ENCODE measurements at places on chromosomes 1 and 21.

DNA sequence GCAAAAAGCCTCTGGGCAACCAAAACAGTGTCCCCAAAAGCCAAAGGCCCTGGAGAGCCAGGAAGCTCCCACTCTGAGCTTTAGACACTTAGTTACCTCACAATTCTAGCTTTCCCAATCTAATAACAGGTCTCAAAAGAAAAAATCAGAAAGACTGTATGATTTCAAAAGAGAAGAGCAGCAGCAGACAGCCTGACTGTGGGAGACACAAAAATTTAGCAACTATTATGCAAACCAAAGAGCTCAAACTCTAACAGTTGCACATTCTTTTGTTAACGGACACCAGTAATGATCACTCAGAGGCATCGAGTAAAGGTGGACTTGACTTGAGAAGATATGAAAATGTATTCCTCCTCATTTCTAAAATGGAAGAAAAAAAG is 160.1 kb downstream of the SLC45A1 start:
- no peak for DNase-seq

GRCh38 chr1:181169281-181169865 is 80.9 kb downstream of the IER5 start:
- no peak for DNase-seq

DNA sequence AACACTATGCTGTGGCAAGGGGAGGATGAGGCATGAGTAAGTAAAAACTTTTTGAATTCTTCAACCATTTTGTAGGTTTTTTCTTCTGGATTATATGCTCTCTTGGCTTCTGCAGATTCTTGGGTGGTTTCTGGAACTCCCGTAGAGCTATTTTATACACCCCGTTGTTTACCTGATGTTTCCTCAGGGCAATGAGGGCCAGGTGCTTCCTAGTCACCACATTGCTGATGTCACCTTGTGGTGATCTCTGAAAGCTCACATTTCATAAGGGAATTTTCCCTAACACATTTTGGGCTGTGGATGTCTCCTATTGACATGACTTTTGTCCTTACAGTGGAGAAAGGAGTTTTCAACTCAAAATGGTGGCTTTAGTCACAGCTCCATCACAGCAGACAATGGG is 356.6 kb downstream of the PLA2G4A start:
- no peak for DNase-seq

DNA sequence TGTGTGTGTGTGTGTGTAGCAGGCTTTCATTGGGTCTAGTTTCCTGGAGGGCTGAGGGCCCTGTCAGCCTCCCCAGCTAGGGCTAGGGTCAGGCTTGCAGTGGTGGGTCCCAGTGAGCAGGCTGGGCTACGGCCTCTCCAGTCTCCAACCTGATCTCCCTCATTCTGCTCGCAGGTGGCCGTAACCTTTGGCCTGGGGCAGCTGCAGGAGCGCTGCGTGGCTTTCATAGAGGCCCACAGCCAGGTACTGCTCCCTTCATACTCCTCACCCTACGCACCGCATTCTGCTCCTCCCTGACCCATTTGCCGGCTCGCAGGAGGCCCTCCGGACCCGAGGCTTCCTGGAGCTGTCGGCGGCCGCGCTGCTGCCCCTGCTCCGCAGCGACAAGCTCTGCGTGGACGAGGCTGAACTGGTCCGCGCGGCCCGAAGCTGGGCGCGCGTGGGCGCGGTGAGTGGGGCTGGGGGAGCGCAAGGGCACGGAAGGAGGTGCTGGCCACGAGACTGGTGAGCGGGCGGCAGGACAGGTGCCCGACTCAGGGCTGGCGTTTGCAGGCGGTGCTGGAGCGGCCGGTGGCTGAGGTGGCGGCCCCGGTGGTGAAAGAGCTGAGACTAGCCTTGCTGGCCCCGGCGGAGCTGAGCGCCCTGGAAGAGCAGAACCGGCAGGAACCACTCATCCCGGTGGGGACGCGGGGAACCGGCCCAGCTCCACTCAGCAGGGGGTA is 4.7 kb downstream of the BTBD19 start:
- DNase-seq = no peak

DNA sequence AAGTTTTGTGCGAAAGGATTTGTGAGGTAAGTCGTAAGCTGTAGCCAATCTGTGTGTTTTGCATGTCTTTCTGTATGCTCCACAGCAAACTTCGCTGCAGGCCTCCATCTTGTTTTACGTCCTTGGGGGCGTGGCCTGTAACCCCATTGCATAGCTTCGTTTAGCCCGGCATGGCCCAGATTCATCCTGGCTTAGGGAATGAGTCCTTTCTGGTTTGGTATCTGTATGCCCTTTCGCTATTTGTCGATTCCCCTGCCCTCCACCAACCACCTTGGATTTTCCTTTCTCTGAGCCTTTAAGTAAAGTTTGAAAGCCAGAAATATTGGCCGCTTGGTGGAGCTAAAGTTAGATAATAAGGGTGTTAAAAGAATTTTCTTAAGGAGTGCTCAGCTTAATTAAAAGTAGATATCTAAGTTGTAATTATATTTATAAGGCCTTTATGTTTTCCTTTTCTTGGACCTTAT is 1.1 kb downstream of the THEM4 start:
- no peak for DNase-seq

- DNase-seq = no peak
Measured at GRCh38 chr1:205516362-205516761, 11.9 kb downstream of the CDK18 start.

DNA sequence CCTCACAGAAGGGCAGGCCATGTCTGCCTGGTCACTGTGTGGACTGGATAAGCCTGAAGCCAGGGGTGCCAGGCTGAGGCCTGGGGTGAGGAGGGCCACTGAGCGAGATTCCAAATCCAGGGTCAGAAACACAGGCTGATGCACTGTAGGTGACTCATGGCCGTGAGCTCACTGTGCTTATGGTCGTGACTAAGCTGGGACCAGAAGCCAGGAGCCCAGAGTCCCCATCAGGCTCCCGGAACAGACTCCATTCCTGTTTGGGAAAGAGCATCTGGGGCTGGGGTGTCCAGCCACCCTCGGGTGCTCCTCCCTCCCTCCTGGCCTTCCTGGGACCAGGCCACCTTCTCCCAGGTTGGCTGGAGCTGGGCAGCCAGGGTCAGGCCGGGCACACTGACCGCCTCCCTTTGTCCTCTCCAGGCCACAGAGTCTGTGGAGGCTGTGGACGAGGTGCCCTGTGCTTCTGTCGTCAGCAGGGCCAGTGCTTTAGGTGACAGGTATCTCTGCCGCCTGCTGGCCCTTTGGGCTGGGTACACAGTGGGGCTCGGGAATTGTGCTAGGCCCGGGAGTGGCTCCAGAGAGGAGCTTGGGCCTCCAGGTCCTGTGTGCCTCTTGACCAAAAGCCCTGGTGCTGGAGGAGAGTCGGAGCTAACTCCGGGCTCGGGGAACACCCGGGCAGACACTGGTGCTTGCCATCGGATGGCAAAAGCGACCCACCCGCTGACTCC is 36.7 kb downstream of the AJAP1 start:
- DNase-seq = no peak

GRCh38 chr21:46608672-46609111 is 3.8 kb upstream of the S100B start:
- no peak for DNase-seq

GRCh38 chr1:37556712-37557196 is at the start of gene DNALI1:
Gene DNALI1 (plus strand): TSS chr1:37556940. CDS start chr1:37556995, 55 bp downstream.
- DNase-seq = peak; percentile 76

DNA sequence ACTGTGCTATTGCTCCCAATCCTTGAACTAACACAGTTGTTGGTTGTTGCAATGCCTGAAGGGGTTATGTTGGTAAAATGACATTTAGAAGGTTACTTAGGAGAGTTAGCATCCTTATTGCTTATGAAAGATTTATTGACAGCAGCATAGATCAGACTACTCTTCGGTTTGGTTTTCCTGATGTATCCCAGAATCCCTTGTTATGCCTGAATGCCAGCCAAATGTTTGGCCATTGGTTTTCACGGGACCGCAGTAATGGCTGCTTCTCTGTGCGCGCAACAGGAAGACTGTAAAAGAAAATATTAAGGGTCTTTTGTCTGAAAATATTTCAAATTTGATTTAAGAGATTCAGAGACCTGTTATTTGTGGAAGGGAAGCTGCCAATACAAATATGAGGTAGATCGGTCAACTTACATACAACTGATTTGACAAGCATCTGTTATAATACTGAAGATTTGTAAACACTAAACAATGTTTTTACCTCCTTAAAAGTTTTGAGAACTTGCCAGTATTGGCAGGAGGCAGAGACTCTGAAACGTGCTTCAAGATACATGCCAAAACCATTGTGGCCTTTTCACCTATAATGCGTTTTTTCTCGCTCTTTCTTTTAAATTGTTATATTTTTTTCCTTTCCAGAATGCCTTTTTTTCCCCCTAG is 8.3 kb downstream of the NFIA start:
- no peak for DNase-seq

DNA sequence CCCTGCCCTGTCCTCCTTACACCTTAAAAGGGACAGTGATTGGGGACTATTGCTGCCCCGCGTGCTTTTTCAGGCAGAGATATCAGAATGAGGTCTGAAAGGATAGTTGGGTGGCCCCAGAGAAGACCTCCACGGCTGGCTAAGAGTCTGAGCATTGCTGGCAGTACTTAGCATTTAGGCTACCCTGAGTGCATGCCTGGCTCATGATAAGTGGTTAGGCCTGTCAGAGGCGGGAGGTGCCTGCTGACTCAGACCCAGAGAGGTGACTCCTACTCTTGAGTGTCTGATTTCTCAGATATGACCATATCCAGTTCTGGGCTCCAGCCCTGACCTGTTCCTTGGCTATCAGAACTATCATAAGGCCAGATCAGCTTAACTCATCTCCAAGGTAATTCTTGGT is 213.7 kb downstream of the PBX1 start:
- peak; percentile 60 for DNase-seq

DNA sequence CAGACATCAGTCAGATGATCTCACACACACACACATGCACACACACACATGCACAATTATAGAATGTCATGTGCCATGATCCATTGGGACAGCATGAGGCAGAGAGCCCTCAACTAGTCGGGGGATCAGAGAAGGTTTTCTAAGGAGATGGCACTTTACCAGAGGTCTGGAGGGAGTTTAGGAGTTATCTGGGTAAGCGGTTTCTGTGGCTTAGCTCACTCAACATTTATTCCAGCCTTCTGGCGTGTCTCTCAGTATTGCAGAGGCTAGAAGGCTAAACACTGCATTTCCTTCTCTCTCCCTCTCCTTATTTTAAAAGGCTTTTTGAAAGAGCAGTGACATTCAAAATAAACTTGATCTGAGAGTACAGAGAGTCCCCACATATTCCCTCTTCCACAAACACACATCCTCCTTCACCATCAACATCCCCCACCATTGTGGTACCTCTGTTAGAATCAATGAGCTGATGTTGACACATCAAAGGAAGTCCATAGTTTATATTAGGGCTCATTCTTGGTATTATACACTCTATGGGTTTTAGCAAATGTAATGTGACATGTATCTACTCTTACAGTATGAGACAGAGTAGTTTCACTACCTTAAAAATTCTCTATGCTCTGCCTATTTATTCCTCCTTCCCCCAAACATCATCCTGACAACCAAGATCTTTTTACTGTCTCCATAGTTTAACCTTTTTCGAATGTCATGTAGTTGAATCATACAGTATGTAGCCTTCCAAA is 9.0 kb upstream of the PLA2G2A start:
- no peak for DNase-seq

DNA sequence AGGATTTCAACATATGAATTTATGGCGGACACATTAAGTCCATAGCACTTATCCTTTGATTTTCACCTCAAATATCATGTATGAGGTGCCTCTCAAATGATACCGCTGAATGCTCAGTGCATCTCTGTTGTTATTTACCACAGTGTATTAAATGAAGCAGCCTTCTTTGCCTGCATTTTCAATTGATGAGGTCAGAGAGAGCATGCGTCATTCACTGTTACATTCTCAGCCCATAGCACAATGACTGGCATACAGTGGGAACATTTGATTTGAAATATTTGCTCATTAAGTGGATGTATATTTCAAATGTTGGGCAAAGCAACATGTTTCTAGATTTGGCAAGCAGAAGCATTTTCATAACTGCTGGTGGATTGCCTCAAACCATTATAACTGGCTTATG is 45.7 kb downstream of the LRRC7 start:
- DNase-seq = no peak

GRCh38 chr1:204463125-204464060 is 31.2 kb downstream of the PIK3C2B start:
- no peak for DNase-seq

DNA sequence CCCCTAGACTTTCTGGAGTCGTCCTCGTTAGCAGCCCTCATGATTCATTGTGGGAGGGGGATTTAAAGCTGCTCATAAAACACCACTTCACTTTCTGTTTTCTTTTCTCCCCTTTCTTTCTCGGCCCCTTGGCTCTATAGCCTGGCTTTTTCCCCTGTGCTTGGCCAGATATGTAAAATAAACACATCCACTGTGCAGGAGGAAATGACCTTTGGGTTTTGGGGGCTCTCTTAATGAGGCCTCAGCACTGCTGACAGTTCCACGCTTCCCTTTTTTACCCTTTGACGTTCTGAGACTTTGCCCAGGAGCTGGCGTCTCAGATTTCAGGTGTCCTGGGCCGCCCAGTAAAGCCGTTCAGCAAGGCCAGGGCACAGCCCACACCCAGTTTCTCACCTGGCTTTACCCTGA is 65.7 kb downstream of the RUNX3 start:
- no peak for DNase-seq

DNA sequence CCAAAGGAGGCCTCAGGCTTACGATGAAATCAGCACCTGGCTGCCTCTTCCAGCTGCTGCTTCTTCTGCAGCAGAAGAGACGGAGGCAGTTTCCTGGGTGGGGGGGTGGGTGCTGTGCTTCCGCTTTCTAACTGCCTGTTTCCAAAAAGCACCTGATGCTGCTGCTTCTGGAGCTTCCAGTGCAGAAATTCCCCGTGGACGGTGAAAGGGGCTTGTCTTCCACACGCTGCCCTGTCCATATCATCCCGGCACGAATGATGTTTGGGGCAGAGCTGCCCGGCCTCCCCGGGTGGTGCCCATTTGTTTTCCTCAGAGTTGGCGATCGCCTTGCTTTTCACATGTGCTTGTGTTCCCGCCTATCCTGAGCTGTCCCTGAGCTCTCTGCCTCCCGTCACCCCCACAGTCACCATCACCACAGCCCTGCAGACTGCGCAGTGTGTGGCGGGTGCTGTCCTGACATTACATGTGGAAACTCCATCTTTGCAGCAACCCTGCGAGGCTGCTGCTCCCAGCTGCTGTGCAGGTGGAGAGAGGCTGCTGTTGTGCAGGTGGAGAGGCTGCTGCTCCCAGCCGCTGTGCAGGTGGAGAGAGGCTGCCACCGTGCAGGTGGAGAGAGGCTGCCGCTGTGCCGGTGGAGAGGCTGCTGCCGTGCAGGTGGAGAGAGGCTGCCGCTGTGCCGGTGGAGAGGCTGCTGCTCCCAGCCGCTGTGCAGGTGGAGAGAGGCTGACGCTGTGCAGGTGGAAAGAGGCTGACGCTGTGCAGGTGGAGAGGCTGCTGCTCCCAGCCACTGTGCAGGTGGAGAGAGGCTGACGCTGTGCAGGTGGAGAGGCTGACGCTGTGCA is 1.8 kb downstream of the TTLL10 start:
- no peak for DNase-seq

DNA sequence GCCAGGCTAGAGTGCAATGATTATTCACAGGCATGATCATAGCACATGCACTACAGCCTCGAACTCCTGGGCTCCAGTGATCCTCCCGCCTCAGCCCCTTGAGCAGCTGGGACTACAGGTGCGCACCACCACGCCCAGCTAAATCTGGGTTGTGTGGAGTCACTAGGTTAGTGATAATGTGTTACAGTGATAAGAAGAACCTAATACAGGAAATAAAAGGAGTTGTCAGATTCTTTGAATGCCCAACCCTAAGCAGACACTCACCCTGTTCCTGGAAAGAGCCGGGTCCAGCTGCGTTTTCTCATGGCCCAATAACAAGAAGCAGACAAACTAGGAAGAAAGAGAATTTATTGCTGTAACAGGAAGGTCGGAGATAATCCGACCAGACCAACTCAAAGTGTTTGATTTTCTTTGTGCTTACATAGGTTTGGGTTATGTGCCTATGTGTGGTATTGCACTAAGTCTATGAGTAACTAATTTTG is 8.8 kb downstream of the IFNGR2 start:
- DNase-seq = no peak

All from astrocyte of the cerebellum (primary cell).